ENCODE measurements at places on chromosomes 12 and 14.

- no peak for DNase-seq
These were observed 15.2 kb downstream of the NACA start for GRCh38 chr12:56709759-56710376.

DNA sequence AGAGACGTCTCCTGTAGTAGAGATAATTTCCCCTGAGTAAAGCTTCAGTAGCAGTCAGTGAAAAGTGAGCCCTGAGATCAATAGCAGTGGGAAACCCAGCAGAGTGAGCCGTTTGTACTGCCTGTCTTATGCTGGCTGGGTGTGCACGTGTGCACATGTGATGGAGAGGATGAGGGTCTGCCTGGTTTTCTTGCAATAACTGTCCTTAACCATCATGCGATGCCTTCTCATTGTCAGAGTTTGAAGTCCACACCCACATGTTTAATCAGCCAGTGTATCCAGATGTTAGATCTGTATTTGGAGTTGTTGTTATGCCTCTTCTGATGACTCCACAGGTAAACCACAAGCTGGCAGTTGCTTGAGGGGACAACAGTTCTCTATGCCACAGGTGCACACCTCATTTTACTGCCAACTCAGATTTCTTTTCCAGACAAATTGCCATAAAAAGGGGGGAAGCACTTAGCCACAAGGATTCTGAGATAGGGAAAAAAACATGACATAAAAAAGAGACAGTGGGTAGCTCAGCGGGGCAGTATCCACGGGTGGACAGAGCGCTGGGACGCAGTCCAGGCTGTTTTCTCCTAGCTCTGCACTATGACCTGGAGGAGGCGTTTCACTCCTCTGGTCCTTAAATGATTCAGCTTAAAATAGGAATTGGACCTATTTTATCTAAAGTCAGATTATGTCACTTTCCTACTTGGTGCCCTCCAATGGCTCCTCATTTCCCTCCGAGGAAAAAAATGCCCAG lies 192.3 kb downstream of the ANO6 start:
- DNase-seq, result no peak

DNA sequence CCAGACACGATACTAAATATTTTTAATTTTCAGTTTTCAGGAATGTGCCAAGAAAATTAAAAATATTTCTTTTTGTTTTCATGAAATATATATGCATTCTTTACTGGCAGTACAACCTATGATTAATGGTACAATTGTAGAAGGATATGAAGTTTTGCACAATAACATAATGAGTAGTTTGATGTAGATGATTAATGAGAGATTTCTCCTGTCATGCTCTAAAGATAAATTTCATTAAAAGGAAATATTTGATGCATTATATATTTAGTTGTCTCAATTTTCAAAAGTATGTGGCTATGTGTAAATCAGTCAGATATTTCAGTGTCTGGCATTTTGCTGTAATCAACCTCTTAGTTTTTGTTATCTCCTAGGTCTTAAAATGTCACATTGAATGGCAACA lies 940.2 kb upstream of the MDGA2 start:
- no peak for DNase-seq

DNA sequence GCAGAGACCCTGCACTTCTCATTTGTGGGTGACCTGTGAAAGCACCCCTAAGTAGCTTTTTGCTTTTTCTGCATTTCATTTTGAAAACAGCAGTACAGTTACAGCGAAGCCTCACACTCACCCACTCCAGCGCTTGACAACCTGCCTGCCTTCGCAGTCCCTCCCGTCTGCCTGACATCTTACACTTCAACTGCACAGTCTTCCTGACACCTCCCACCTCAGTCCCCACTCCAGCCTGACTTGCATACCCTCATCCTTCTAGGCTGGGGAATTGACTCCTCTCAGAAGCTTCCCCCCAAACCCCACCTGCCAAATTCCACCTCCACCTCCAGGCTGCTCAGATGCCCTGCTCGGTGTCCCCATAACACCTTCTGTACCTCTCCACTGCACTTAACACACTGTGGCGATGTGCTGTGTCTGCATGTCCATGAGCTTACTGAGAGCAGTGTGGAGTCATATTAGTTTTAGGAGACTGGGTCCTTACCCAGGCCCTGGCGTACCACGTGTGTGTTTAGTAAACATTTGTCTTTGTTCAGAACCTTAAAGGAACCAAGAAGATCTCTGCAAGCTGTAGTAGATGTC lies 159.4 kb downstream of the PRKCH start:
- DNase-seq, result no peak

- no peak for DNase-seq
These were observed 192.9 kb upstream of the GARIN6 start for GRCh38 chr12:99454539-99455172.
